ENCODE measurements at places on chromosomes 7 and 10. TPM values are rescaled to one million over a fixed set of nuclear protein-coding genes. Genes with fewer than 3 reads are reported as not detected.

Gene OR13A1
- not detected for polyA plus RNA-seq

Gene CYP2C9
- not detected for polyA plus RNA-seq

Gene TMEM196
- polyA plus RNA-seq = not detected

Gene GRIFIN
- not detected for polyA plus RNA-seq

Gene C7orf57
- polyA plus RNA-seq = 1.1 TPM

- DNase-seq = no peak
Observed at GRCh38 chr10:30828680-30829079, 199.1 kb upstream of the LYZL2 start.

DNA sequence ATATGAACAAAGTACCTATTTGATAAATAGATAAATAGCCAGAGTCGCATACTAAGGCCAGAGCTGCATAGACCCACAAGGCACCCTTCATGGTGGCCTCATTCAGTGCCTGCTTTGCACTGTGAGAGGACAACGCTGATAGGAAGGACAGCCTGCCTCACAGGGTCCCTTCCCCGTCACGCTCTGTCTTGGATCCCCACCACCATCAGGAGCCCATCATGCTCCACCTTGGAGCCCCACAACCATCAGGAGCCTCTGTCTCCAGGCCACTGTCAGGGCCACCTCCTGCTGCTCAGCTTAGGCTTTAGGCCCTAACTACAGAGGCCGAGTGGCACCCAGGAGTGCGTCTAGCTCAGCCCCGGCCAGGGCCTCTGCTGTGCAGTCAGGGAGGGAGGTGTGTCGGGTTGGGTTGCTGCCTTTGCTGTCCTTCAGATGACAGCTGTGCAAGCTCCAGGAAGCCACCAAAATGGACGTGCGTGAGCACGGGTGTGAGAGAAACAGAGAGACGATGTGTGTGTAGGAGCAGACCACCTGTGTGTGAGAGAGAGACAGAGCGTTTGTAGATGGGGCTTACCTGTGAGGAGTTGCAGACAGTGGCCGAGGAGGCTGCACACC lies 516.9 kb downstream of the GLRX3 start:
- no peak for DNase-seq

DNA sequence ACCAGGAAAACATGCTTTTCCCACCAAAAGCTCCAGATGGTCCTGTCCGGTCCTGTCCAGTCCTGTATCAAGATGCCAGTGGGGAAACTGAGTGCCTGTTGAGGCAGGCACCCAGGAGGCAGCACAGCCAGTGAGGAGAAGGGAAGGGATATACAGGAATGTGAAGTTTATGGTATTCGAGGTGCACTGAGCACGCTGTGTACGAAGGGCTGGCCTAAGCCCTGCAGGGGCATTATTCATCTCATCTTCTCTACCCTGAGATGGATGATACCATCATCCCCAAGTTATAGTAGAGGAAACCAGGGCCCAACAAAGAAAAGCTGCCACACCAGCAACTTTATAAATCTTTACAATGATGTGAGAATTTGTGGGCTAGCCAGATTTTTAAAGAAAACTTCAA lies 23.4 kb upstream of the FXYD4 start:
- DNase-seq = no peak

DNA sequence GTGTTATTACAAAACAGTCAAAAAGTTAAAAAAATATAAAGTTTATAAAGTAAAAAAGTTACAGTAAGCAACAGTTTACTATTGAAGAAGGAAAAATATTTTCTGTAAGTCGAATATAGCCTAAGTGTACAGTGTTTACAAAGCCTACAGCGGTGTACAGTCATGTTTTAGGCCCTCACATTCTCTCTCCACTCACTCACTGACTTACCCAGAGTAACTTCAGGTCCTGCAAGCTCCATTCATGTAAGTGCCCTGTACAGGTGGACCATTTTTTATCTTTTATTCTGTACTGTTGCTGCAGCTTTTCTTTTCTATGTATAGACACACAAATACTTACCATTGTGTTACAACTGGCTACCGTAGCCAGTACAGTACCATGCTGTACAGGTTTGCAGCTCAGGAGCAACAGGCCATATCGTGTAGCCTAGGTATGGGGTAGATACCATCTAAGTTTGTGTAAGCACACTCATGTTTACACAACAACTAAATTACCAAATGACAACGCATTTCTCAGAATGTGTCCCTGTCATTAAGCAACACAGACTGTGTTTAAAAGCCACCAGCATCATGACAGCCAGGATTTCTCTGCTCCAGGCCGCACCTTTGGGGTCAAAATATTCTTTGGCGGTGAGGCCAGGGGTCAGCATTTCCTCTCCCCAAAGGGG lies 67.2 kb downstream of the DLG5 start:
- no peak for DNase-seq

- no peak for DNase-seq
Observed at GRCh38 chr7:116984511-116984910, 31.2 kb downstream of the ST7 start.

GRCh38 chr7:56206420-56206819 lies 90.2 kb upstream of the NUPR2 start:
- no peak for DNase-seq

DNA sequence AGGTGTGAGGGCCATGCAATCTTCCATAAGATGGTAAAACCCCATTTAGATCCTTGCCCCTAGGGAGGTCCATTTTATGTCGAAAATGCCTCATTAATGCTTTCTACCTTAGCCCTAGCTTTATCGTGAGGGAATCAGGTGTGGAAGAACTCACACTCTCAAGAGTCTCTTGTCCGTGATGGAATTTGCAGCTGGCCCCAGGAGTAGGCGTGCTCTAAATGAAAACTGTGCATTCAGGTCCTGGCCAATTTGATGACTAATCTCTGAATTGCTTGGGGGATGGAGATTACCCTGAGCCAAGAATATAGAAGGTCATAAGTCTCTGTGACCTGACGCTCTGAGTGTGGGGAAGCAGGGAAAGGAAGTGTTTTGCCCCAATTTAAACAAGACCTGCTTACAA lies 6.6 kb downstream of the C10orf90 start:
- DNase-seq = peak; percentile 24

DNA sequence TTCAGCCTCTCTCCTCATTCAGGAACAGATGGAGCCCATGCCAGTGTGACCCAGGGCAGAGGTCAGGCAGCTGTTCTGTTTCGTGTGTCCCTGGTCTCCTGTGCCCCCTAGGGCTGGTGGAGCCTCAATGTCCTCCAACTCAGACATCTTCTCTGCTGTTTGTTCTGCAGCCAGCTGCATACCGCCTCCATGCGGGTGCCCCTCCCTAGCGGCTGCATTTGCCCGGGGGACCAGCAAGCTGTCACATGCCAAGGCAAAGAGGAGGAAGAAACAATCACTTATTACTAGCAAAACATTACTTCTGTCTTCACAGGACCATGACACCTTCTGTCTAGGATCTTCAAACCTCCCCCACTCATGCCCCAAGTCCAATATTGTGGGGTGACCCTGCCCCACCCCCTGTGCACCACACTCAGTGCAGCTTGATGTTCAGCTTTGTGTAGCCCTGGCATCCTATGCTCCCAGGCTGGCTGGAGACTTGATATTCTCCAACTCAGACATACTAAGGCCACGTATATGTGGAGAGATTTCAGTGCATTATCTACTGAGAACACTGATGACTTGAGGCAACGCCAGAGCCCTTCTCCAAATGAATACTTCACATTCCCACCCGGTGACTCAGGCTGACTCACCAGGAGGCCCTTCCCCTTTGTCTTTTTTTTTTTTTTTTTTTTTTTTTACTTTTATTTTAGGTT lies 188.9 kb downstream of the SKIDA1 start:
- DNase-seq = peak; percentile 90

DNA sequence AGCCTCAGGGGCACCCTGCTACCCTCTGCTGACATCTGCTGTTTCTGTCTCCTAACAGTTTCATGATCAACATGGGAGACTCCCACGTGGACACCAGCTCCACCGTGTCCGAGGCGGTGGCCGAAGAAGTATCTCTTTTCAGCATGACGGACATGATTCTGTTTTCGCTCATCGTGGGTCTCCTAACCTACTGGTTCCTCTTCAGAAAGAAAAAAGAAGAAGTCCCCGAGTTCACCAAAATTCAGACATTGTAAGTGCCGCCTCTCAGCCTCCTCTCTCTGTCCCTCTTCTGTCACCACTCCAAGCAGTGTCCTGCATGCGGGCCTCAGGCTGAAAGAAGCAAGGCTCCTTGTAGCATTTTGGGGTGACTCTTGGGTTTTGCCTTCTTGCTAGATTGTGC lies 39.0 kb downstream of the POR start:
- DNase-seq = no peak

DNA sequence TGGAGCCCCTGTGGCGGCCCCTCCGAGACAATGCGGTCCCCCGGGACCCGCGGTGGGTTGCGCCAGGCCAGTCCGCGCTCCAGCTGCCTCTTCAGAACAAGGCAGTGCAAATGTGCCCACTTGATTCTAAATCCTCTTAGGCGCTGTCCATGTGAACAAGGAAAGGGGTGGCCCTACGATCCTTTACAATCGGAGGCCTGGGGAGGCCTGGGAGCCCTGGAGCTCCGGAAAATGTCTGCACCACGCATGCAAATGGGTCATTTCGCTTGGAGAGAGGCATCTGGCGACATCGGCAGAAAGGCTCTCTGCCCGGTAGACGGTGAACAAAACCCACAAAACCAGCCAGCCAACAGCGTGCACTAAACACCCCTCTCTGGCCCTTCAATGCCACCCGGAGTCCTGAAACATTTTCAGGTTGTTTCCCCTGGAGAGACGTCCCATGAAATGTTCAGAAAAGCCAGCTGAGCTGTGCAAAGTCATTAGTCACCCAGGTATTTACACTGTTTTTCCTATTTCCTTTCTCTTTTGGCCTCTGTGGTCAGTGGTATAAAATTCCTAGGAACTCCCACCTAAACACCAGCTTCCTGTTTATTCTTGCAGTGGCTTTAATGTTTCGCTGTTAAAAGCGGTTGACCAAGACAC lies 102.8 kb upstream of the ZNF438 start:
- DNase-seq = peak; percentile 49
